ENCODE measurements at places on chromosomes 5 and 9. TPM values are rescaled to one million over a fixed set of nuclear protein-coding genes. Genes with fewer than 3 reads are reported as not detected.

The PCDHGA2 gene
- total RNA-seq = 7.5 TPM

The SAXO1 gene
- not detected for total RNA-seq

The SPINK6 gene
- not detected for total RNA-seq

The PKN3 gene
- total RNA-seq = 4.5 TPM

The PCDHB7 gene
- 1.0 TPM for total RNA-seq

The CAVIN4 gene
- 41.2 TPM for total RNA-seq

The DNAJA1 gene
- total RNA-seq = 74.9 TPM

The CCNI2 gene
- total RNA-seq = not detected

The FOXD1 gene
- total RNA-seq = not detected

The THBS4 gene
- 91.5 TPM for total RNA-seq

The APBB3 gene
- total RNA-seq = 7.4 TPM

- no peak for DNase-seq
- no peaks in the 10 kb centered on the region for H3K4me1 ChIP-seq
- peak overlapping the region; percentile 91 for H3K4me3 ChIP-seq
- peaks cover 50% of the 10 kb centered on the region for H3K36me3 ChIP-seq
Observed at GRCh38 chr5:140647042-140647419, 399 bp downstream of the NDUFA2 start.

- no peak overlapping the region for H3K4me3 ChIP-seq
- DNase-seq = no peak
- H3K27me3 ChIP-seq = no peaks in the 10 kb centered on the region
- H3K4me1 ChIP-seq = peaks cover 2% of the 10 kb centered on the region
Observed at GRCh38 chr5:175717837-175718236, 60.0 kb downstream of the HRH2 start.

- H3K4me3 ChIP-seq = no peak overlapping the region
- no peak overlapping the region for H3K27ac ChIP-seq
- DNase-seq = no peak
- H3K27me3 ChIP-seq = no peaks in the 10 kb centered on the region
- H3K36me3 ChIP-seq = no peaks in the 10 kb centered on the region
- no peaks in the 10 kb centered on the region for H3K4me1 ChIP-seq
Observed at GRCh38 chr9:38227656-38228055, 158.6 kb upstream of the SHB start.

GRCh38 chr9:90300611-90301276 is 341.9 kb downstream of the DIRAS2 start:
- no peaks in the 10 kb centered on the region for H3K36me3 ChIP-seq
- H3K27ac ChIP-seq = no peak overlapping the region
- no peaks in the 10 kb centered on the region for H3K27me3 ChIP-seq
- no peaks in the 10 kb centered on the region for H3K4me1 ChIP-seq
- DNase-seq = no peak

DNA sequence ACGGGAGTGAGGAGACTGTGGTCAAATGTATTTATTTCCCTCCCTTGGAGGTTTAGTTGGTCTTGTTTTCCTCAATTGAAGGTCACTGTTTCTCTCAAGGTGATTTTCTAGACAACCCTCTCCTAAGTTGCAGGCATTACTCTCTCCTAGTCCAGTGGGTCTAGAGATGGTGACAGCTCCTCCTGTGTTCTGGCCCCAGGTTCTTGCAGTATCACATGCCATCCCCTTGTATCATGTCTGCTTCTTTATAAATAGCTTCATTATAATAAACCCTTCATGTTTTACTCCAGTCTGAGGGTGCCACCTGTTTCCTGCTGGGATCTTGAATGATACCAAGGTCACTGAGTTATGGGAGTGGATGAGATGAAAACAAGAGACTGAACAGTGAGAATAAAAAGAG is 208.0 kb upstream of the KCNN2 start:
- no peaks in the 10 kb centered on the region for H3K4me1 ChIP-seq
- no peak overlapping the region for H3K27ac ChIP-seq
- DNase-seq = no peak
- H3K27me3 ChIP-seq = no peaks in the 10 kb centered on the region

DNA sequence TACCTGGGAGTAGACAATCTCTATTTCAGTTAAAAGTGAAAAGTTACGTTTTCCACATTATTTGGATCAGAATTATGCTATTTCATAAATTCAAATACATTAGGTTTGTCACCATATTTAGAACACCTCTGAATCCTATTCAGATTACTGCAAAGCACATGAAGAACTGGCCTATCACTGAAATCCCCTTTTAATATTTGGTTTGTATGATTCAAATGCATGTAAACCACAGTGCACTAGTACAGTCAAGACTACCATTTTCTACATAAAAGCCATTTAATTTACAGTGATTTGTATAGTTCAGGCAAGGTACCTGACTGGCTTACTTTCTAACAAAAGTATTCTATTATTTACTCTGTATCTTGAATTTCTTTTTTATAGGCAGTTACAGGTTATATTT is 212.5 kb downstream of the MEF2C start:
- H3K36me3 ChIP-seq = no peaks in the 10 kb centered on the region
- H3K27me3 ChIP-seq = peaks cover 78% of the 10 kb centered on the region
- H3K4me3 ChIP-seq = no peak overlapping the region
- no peak for DNase-seq
- H3K27ac ChIP-seq = no peak overlapping the region

- H3K4me1 ChIP-seq = no peaks in the 10 kb centered on the region
- H3K27ac ChIP-seq = no peak overlapping the region
- no peaks in the 10 kb centered on the region for H3K27me3 ChIP-seq
- H3K4me3 ChIP-seq = no peak overlapping the region
- H3K36me3 ChIP-seq = no peaks in the 10 kb centered on the region
Observed at GRCh38 chr5:54905942-54906537, 79.4 kb downstream of the ESM1 start.

- H3K27ac ChIP-seq = no peak overlapping the region
- no peak overlapping the region for H3K4me3 ChIP-seq
- H3K4me1 ChIP-seq = no peaks in the 10 kb centered on the region
- peak; percentile 54 for DNase-seq
- H3K36me3 ChIP-seq = no peaks in the 10 kb centered on the region
- no peaks in the 10 kb centered on the region for H3K27me3 ChIP-seq
Observed at GRCh38 chr9:16308645-16309044, 561.8 kb downstream of the BNC2 start.

GRCh38 chr9:110842169-110842568 is 173.6 kb downstream of the MUSK start:
- H3K4me1 ChIP-seq = no peaks in the 10 kb centered on the region
- DNase-seq = no peak
- no peak overlapping the region for H3K27ac ChIP-seq
- H3K4me3 ChIP-seq = no peak overlapping the region
- H3K36me3 ChIP-seq = no peaks in the 10 kb centered on the region

- H3K4me1 ChIP-seq = no peaks in the 10 kb centered on the region
- H3K4me3 ChIP-seq = no peak overlapping the region
- no peaks in the 10 kb centered on the region for H3K27me3 ChIP-seq
- no peaks in the 10 kb centered on the region for H3K36me3 ChIP-seq
Observed at GRCh38 chr9:102474357-102474756, 520.8 kb upstream of the CYLC2 start.

DNA sequence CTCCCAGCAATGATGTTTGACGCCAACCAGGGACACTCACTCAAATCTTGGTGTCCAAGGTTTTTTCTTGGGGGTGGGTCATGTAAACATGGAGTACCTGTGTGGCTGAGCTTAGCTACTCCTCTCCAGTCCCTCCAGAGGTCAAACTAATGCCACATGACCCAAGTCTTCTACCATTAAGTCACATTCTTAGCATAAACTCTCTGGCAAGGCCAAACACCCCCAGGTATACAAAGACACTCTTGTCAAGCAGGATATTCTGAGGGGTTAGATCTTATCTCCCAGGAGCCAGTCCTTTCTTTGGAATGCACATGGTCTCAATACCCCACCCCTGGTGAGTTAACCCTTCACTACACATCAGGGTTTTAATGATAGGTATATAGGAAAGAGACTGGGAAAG is 161.4 kb downstream of the PDZD2 start:
- no peak for DNase-seq
- H3K4me1 ChIP-seq = no peaks in the 10 kb centered on the region
- no peak overlapping the region for H3K27ac ChIP-seq
- no peak overlapping the region for H3K4me3 ChIP-seq

DNA sequence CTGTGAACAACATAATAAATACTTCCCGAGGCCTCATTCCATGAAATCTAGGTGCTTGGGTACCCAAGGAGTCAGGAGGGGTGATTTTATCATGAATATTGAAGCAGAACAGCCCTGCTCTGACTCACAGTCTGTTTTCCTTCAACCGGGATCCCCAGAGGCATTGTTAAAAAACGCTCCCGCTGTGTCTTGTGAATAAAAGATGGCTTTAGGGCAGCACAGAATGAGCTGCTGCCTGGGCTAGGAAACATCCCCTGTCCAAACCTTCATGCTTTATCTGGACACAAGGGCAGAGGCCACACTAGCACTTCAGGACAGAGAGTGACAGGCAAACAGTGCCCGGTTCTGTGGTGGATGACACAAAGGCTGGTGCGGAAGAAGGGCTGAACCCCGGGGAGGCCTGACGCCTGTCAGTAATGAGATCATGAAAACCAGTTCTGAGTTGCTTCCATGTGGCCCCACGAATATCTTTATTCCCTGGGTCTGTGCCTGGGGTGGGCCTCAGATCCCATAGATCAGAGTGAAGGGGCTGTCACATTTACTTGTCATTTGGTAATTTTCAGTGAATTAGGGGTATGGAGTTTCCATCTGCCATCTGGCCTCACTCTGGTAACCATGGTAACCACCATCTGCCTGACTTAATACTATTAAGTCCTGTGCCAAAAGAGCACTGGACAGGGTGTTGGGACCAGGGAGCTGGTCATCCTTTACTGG is 2.6 kb downstream of the IGFBPL1 start:
- H3K36me3 ChIP-seq = no peaks in the 10 kb centered on the region
- H3K4me3 ChIP-seq = no peak overlapping the region
- no peak for DNase-seq
- no peaks in the 10 kb centered on the region for H3K4me1 ChIP-seq
- H3K27ac ChIP-seq = no peak overlapping the region

DNA sequence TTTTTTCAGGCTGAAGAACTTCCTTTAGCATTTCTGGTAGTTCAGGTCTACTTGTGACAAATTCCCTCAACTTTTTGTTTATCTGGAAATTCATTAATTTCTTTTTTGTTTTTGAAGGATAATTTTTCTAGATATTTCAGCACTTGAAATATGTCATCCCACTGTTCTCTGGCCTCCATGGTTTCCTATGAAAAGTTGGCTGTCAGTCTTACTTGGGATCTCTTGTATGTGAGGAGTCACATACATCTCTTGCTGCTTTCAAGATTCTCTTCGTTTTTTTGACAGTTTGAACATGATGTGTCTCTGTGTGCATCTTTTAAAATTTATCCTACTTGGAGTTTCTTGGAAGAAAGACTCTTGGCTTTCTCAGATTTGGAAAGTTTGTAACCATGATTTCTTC is 79.5 kb downstream of the RIC1 start:
- no peaks in the 10 kb centered on the region for H3K27me3 ChIP-seq
- no peaks in the 10 kb centered on the region for H3K4me1 ChIP-seq
- no peak overlapping the region for H3K4me3 ChIP-seq
- DNase-seq = no peak

- peak overlapping the region; percentile 63 for H3K4me3 ChIP-seq
- no peaks in the 10 kb centered on the region for H3K4me1 ChIP-seq
- no peaks in the 10 kb centered on the region for H3K27me3 ChIP-seq
- peak overlapping the region; percentile 94 for H3K27ac ChIP-seq
Observed at GRCh38 chr9:129174724-129175514, 3.1 kb downstream of the IER5L start.

DNA sequence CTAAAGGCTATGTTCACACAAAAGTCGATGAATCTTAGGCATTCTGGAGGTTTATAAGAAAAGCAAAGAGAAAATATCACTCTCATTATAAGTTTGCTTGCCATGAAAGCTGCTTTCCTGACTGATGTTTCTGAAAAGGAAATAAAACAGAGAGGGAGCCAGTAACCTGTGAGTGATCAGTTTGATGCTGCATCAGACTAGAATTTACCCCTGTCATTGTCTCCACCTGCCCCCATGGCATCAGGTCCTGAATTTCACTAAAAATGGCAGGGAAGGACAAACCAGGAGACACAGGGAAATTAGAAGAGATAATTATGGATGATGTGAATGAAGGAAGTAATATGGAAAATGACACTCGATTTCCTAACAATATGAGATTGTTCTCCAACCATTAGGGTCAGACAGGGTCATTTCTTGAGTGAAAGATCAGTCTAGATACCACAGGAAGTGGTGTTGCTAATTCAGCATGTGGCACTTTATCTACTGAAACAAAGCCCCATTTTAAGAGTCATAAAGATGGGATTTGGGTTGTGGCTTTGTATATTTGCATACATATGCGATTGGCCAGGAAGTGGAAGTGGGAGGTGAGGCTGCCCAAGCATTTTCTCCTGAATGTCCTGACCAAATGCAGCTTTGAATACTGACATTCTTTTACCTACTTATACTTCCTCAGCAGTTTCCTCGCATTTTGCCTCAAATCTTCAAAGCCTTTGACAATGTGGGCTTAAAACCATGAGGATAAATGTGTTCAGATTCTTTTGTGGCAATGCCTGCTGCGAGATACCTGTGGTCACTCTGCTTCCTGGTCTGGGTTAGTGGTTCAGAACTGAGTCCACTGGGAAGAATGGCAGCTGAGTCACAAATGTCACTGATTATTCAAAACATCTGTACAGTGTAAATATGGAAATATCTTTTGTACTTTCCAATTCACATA is 29.7 kb downstream of the MEGF10 start:
- H3K4me1 ChIP-seq = no peaks in the 10 kb centered on the region
- no peaks in the 10 kb centered on the region for H3K36me3 ChIP-seq
- no peak for DNase-seq
- H3K27me3 ChIP-seq = no peaks in the 10 kb centered on the region
- no peak overlapping the region for H3K4me3 ChIP-seq

DNA sequence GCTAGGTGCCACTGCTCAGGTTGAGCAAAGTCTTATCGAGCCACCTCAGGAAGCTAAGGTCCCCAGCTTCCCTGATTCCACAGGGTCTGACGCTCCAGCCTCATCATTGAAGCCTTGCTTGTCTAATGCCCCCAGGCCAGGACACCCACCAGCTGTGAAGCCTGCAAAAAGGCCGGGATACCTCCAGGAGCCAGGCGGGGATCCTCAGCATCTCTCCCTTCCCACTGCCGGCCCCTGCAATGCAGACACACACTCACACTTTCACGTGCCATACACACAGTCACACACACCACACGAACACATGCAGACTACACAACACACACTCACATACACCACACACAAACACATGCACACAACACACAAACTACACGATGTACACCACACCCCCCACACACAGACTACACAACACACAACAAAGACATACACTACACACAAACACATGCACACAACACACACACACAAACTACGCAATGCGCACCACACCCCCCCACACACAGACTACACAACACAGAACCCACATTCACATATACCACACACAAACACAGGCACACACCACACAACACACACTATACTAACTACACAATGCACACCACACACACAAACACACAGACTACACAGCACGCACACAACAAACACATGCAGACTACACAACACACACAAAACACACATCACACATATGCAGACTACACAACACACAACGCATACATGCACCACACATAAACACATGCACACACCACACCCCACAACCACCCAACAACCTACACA is 17.8 kb upstream of the S1PR3 start:
- H3K27ac ChIP-seq = no peak overlapping the region
- no peaks in the 10 kb centered on the region for H3K4me1 ChIP-seq
- no peak overlapping the region for H3K4me3 ChIP-seq
- no peaks in the 10 kb centered on the region for H3K27me3 ChIP-seq
- H3K36me3 ChIP-seq = no peaks in the 10 kb centered on the region
